ENCODE measurements at places on chromosomes 2 and 18.

GRCh38 chr2:197354169-197354558 is 43.6 kb upstream of the ANKRD44 start:
- no peak for DNase-seq

GRCh38 chr2:224937887-224938286 is 104.4 kb downstream of the DOCK10 start:
- DNase-seq: no peak

GRCh38 chr2:3647831-3648651 is 10.0 kb upstream of the ALLC start:
- no peak for DNase-seq

DNA sequence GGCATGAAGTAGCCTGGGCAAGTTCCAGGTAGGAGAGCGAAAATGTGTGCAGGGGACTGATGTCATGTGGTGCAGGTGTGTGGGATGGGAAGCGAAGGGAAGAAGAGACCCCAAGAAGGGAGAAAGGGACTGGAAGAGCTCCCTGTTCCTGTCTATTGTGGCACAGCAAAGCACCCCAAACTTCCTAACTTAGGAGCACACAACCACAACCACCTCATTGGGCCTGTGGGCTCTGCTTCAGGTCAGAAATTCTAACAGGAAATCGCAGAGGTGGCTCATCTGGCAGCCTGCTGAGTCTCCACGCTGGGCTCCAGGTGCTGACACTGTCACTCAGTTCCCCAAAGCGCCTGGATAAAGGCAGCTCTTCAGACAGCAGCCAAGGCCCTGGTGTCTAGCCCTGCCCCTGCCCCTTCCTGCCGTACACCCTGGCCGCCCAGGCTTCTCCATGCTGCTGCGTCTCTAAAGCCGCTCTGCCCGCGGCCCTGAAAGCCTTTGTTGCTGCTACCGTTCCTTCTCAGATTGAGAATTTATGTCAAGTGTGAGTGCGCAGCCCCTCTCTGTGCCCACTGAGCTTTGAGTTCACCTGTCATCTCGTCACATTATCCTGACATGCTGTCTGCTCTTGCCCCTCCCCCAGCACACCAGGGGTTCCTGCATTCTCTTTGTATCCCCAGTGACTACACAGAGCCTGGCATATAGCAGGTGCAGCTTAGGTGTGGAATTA is 140.2 kb upstream of the BCL2L11 start:
- DNase-seq: no peak

GRCh38 chr2:151297882-151298281 is 8.4 kb upstream of the NMI start:
- DNase-seq: peak; percentile 34

DNA sequence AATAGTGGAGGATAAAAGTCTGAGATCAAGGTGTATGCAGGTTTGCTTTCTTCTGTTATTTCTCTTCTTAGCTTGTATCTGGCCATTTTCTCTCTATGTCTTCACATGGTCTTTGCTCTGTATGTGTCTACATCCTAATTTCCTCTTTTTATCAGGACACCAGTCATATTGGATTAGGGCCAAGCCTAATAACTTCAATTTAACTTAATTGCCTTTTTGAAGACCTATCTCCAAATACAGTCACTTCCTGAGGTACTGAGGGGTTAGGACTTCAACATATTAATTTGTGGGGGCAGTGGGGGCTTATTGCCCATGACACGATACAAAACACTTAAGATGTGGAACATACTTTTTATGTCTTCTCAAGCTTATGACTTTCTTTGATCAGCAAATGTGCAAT is 632.9 kb upstream of the CELF4 start:
- DNase-seq: no peak

GRCh38 chr2:151120011-151120410 is 141.7 kb downstream of the RBM43 start:
- DNase-seq: no peak

- no peak for DNase-seq
Observed at GRCh38 chr2:65846989-65847678, 414.7 kb upstream of the SPRED2 start.

DNA sequence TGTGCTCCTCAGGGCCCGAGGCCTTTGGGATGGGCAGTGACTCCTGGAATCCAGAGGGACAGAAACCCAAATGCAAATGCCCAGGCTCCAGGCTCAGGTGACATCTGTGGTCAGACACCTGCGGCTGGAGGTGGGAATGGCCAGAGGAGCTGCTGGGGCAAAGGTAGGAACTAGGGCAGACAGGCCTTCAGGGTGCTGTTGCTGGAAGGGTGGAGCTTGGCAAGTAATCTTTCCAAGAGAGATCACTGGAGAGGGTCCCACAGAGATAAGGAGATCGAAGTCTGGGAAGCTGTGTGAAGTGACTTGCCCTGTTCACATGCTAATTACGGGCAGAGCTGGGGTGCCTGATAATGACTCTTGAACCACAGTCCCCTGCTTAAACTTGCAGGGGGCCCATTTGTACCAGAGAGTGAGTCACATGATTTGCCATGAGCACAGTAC is 82.4 kb downstream of the ACAA2 start:
- no peak for DNase-seq

GRCh38 chr2:235414422-235414821 is 79.4 kb upstream of the AGAP1 start:
- no peak for DNase-seq

- peak; percentile 71 for DNase-seq
Observed at GRCh38 chr2:29281086-29281915, 166.1 kb downstream of the CLIP4 start.

DNA sequence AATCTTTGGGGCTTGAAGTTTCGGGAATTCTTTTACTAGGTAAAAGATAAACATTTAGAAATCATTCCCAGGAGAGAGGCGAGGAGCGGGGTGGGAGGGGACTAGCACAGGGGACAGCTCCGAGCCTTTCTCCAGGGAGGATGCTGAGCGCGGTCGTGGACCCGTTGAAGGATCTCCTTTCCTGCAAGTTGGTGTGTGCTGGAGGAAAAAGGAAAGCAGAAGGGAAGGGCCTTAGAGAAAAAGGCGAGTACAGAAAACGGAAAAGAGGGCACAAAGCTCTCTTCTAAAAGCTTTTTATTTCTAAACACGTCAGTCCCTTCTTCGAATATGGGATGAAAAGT is 640 bp downstream of the SLC39A6 start:
- peak; percentile 34 for DNase-seq

GRCh38 chr2:145530653-145531052 is 1010.7 kb upstream of the ZEB2 start:
- no peak for DNase-seq

GRCh38 chr2:167054881-167055280 is 166.6 kb downstream of the XIRP2 start:
- DNase-seq: no peak

- DNase-seq: peak; percentile 83
Observed at GRCh38 chr2:101679037-101679726, 18.3 kb upstream of the MAP4K4 start.

GRCh38 chr2:168565112-168565511 is 109.0 kb downstream of the CERS6 start:
- peak; percentile 73 for DNase-seq

GRCh38 chr2:74819702-74820101 is 14.2 kb upstream of the HK2 start:
- DNase-seq: no peak

DNA sequence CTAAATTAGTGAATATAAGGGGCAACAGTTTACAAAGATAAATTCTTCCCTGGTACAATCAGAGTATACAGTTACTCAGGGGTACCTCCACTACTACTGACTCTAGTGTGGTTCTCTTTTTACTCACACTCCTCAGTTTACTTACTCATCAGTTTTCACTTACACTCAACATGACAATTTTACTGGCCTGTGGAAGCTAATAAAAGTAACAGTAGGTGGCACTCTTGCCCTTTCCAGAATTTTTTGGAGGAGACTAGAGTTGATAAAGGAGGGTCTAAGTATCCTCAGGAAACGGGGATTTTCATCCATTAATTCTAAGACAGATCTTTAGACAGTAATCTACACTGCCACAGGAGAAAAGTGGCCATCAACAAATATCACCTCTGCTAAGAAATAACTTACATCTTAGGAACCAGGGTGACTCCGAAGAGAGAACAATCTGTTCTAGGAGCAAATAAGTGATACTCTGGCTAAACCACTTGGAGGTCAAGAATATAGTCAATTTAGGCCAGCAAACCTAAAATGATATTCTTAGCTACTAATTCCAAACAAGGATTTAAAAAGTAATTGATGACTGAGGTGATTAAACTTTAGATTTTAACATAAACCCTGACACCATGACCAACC is 61.3 kb downstream of the ATL2 start:
- peak; percentile 66 for DNase-seq

GRCh38 chr2:24206242-24206641 is 31.4 kb downstream of the FAM228A start:
- no peak for DNase-seq

DNA sequence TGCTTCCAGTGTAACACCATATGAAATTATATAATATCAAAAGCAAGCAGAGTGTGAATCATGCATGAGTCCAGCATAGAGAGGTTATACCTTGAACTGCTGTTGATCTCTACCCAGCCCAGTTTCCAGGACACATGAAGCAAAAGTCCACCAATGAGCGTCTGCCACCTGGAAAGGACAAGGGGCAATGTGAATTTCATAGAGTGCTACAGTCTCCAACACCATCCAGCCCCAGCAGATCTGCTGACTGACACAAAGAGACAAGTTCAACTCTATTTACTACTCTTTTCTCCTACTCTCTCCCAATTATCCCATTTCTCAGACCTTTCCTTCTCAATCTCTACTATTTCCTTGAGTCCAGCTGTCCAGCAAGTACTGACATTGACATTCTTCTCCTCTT is 31.8 kb upstream of the RIOK3 start:
- DNase-seq: no peak

DNA sequence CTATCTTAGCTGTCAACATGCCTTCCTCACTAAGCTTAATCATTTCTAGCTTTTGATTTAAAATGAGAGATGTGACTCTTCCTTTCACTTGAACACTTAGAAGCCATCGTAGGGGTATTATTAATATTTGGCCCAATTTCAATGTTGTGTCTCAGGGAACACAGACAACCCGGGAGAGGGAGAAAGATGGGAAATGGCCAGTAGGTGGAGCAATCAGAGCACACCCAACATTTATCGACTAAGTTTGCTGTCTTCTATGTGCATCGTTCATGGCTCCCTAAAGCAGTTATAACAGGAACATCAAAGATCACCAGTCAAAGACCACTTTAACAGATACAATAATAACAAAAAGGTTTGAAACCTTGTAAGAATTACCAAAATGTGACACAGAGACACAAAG is 110.2 kb downstream of the OLA1 start:
- peak; percentile 42 for DNase-seq

GRCh38 chr2:41283079-41283775 is 764.6 kb upstream of the PKDCC start:
- DNase-seq: no peak

GRCh38 chr2:109129921-109130722 is 1.1 kb downstream of the SH3RF3 start:
- no peak for DNase-seq

GRCh38 chr2:238941262-238941792 is 93.4 kb downstream of the TWIST2 start:
- DNase-seq: no peak

- no peak for DNase-seq
Observed at GRCh38 chr2:169510496-169510895, 994 bp downstream of the KLHL41 start.

DNA sequence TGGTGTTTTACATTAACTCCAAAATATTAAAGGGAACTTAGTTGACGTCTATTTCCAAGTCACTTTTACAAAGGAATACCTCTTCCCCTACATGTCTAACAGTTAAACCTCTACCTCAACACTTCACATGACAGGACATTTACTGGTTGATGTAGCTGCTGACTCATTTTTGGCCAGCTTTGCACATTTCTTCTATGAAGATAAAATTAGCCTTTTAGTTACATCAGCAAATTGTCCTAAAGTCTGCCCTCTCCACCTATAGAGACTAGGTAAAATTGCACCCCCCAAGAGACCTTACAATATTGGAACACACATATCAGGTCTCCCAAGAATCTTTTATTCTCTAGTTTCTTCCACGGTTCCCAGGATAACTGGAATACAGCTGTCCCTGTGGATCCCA is 10.1 kb upstream of the CERS6 start:
- no peak for DNase-seq

- no peak for DNase-seq
Observed at GRCh38 chr2:136093583-136093982, 24.4 kb downstream of the CXCR4 start.

DNA sequence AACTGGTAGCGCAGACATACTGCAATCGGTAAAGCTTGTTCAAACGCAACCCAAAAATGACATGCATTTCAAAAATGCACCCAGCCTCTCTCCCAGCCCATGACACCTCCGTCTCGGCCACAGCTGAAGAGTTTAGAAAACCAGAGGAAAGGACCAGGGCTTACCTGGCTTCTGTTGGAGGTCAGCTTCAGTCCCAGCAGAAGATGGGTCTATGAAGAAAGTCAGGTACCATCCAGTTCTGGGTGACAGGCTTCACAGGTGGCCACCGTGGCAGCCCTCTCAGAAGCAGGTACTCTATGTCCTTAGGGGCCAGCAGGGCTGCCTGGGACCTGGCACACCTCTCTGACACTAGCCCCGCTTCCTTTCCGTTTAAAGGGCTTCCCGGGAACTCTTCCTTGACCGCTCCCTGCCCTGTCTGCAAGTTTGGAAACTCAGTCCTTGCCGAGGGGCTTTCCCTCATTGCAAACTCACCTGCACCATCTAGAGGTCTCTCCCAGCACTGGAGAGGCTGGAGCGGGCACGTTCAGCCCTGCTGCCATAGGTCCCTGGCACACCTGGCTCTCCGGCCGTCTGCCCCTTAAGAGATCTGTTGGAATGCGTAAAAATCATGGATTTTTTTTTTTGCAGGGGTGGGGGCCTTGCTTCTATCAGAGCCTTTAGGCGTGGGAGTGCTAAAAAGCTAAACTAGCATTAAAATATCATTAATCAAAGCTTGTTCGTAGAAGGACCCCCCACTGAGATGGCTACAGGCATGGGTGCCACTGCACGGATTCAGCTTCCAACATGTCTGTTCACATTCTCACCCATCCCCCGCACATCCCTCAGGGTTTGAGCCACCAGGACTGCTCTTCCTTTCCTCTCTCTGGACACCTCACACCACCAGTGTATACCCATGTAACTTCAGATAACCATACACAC is at the start of gene EDAR:
TSS of gene EDAR (minus strand) at position 425 of the 918 bp plus-strand sequence. CDS start 58,206 bp downstream, outside the sequence.
- peak; percentile 16 for DNase-seq

DNA sequence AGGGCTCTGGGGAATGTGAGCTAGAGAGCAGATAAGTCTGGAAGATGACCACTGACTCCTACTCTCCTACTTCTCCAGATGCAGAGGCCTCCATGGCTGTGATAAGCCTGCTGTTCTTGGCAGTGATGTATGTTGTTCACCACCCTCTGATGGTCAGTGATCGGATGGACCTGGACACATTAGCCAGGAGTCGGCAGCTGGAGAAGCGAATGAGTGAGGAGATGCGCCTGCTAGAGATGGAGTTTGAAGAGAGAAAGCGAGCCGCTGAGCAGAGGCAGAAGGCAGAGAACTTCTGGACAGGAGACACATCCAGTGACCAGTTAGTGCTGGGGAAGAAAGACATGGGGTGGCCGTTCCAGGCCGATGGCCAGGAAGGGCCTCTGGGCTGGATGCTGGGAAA is 1.4 kb downstream of the ITPRIPL1 start:
- no peak for DNase-seq

DNA sequence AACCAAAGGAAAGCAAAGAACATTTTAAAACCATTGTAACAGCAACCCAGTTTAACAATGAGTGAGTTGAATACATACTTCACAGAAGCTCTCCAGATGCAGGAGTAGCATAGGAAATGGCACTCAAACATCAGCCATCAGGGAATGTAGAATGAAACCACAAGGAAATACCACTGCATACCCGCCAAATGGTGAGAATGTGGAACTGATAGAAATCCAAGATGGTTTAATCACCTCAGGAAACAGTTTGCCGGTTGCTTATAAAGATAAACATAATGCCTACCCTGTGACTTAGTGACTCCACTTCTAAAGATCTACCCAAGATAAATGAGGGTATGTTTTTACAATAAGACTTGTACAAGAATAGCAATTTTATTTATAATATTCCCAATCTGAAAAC is 132.0 kb downstream of the GALNT1 start:
- DNase-seq: peak; percentile 47
